Hindlimb muscle (tissue), 1 donor: ENCODE measurements at places on chromosomes 2 and 18. TPM values are rescaled to one million over a fixed set of nuclear protein-coding genes. Genes with fewer than 3 reads are reported as not detected.

The NTSR2 gene
- not detected for polyA plus RNA-seq

GRCh38 chr18:63192126-63192884, 127.3 kb downstream of the BCL2 start:
- DNase-seq = no peak

The MRO gene
- polyA plus RNA-seq = 0.39 TPM

GRCh38 chr18:24346254-24346653, 51.4 kb downstream of the OSBPL1A start:
- no peak for DNase-seq

The POTEI gene
- polyA plus RNA-seq = 0.04 TPM

- DNase-seq = no peak
Measured at GRCh38 chr2:207883002-207883780, 113.5 kb upstream of the FZD5 start.

GRCh38 chr2:81714817-81715216, 1410.3 kb upstream of the LRRTM1 start:
- DNase-seq = no peak

The REG3A gene
- not detected for polyA plus RNA-seq

- no peak for DNase-seq
Measured at GRCh38 chr2:213224366-213224765, 59.9 kb upstream of the SPAG16 start.

DNA sequence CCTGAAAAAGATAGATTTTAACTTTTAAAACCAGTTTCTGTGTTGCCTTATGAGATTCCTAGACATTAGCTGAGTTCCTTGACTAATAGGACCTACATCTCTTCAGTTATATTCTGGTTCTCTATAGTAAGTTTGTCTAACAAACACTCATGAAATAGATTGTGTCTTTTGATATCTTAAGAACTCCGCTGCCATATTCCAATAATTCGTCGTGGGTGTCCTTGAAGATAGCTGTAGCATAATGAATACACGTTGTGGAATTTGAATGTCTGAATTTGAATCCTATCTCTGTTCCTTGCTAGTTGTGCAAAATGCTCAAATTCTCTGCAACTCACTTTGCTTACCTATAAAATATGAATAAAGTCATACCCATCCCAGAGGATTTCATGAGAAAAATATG, 176.8 kb upstream of the COL3A1 start:
- no peak for DNase-seq

GRCh38 chr2:77108915-77109314, 413.3 kb downstream of the LRRTM4 start:
- no peak for DNase-seq

- no peak for DNase-seq
Measured at GRCh38 chr2:124187948-124188347, 162.9 kb downstream of the CNTNAP5 start.

DNA sequence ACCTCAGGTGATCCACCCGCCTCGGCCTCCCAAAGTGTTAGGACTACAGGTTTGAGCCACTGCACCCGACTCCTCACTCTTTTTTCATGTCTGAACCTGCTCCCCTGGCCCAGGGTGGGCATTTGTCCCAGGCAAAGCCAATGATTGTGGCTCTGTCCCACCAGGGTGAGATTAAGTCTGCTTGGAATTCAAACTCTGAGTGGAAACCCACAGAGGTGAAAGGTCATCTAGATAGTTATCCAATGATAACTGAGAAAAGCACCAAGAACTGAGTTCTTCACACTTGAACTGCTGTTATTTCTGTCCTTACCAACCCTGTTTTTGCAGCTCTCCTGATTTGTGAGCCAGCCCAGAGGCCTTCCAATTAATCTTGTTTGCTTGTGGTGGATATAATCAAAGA, 62.4 kb upstream of the ACVR1 start:
- DNase-seq = no peak

The C2orf78 gene
- not detected for polyA plus RNA-seq

The NR4A2 gene
- 1.9 TPM for polyA plus RNA-seq

- DNase-seq = no peak
Measured at GRCh38 chr2:175926272-175926671, 75.8 kb downstream of the LNPK start.

DNA sequence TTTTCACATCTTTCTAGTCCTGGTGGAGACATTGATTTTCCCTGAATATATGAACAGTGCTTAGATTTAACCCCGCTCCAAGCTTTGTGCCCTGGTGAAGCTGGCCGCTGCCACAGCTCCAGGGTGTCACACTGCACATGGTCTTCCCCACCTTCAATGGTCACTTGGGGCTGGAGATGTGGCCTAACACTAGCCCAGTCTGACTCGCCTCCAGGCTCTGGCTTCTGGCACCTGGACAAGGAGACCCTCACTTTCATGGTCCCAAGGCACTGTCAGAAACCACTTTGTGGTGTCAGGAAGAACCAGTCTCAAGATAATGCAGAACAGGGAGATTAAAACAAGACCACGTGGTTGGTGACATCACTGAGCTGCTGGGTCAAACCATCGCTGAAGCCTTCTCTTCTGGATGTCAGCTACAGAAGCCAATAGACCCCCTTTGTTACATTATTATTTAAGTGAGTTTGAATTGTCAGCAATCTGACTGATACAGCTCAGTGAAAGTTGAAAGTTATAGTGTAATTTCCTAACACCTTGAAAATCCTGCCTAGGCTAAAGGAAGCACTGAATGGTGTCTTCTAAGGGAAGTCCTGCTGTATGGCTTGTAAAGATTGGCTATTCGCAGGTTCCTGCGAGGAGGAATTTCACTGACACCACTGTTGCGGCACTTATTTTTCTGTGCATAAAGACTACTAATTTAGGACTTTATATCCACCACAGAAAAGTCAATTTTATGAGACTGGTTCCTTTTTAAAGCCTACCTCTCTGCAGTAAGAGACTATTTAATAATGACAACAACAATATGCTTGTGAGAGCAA, 55.0 kb upstream of the CTDP1 start:
- DNase-seq = no peak

DNA sequence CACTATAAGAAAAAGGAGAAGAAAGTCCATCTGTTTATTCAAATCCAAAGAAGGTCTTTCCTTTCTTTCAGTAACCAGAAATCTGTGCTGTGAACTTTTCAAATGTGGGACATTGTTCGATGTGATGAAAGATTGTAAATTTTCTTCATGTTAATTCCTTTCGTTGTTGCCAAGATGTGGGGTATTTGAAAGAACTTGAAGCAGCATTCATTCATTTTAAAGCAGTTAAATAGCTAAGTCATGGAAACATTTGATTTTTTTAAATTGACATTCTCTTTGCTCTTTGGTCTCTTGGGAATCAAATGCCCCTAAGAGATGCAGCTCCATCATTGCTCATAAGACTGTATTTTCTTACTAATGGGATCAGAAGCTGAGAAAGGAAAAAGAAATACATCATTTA, 93.7 kb upstream of the EHBP1 start:
- no peak for DNase-seq

DNA sequence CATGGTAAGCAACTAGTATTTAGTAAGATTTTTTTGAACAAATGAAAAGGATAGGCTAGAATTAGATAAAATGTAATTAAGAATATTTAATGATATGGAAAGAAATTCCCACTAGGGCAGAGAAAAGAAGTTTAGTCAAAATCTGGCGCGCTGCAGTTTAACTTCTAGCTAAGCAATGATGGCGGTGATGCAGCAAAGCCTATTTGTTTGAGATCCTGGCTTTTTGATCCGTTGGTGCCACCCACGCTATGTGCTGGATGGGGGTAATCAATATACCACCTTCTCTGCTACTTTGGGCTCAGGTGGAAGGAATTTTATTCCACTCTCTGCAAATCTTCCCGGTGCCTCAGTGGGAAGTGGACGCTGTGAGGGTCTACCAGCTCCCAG, 421 bp upstream of the FAM171B start:
- no peak for DNase-seq

DNA sequence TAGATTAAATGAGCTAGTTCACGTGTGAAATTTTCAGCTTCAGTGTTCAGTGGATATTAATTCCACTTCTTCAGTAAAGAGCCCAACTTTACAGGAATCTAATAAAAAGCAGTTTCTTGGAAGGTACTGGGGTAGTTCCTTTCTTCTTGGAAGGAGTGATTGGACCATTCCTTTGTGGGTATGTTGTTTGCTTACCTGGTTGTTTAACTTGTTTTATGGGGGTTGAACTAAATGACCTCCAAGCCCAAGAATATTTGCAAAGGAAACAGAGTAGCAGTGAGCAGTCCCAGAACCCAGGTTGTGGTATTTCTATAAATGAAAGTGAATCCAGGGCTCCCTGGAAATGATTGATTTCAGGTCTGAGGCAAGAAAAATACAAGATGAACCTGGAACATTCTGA, 31.4 kb downstream of the KCNJ13 start:
- DNase-seq = no peak

DNA sequence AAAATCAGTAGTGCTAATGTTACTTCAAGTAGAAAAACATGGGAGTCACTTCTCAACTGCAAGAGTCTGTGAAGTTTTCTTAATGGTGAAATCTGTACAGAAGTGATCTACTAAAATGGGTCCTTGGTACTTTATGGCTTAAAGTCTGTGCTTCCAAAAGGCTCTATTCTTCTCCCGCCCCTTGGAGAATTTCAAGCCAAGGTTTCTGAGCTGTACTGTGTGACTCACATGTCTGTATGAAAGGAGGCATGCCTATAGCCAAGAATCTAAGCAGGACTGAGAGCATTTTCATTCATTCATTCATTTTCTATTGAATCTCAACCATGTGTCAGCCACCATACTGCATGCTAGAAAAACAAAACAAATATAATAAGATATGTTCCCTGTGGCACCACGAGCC, 19.8 kb upstream of the DDX18 start:
- DNase-seq = no peak

DNA sequence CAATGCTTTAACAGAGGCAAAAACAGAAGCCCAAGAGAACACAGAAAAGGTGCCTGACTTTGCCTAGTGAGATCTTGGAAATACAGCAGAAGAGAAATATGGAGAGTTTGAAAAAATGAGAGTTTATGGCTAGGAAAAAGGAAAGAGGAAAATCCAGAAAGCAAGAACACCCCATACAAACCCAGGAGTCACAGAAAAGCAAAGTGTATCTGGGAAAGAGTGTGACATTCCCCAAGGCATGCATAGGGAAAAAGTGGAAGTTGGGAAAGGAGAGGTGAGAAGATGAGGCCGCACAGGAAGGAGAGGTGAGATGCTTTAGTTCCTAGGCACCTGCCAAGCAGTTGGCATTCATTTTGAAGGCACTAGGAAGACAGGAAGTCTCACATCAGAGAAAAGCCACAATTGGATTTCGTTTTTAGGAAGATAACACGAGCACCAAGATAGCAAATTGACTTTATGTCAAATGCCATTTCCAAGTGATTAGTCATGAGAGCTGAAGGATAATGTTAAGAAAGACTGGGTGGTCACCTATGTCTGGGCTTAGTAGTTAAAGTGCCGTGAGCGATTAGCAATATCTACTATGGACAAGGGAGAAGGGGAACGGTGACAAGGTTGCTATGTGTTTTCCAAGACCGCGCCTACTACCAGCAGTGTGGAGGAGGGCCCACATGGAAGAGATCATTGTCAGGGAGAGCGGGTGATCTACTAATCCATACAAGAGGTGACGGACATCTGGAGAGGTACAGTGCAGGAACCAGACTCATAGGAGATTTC, 224.1 kb upstream of the PARD3B start:
- DNase-seq = no peak

DNA sequence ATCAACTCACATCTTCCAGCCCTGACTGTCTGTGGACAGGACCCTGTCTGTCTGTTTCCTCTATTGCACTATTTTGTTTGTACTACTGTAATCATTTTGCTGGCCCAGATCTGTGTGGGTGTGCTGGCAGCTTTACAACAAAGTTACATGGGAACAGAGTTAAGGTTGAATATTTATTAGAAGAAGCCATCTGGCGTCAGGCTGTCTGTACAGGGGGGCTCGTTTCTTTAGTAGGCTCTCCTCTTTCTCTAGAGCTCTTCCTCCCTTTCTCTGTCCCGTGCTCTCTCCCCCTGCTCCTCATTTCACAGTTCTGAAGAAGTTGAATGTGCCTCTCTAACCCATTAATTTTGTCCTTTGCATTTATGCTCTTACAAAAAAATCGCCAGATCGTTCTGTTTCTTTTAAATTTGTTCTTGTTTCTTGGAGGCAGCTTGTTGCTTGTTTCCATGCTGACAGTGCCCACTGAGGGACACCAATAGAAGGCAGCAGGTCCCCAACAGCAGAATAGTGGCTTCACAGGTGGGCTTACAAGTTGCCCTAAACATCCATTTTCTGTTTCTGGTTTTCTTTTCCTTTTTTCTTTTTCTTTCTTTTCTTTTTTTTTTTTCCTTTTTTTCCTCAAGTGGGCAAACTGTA, 315.2 kb upstream of the ZEB2 start:
- peak; percentile 45 for DNase-seq

DNA sequence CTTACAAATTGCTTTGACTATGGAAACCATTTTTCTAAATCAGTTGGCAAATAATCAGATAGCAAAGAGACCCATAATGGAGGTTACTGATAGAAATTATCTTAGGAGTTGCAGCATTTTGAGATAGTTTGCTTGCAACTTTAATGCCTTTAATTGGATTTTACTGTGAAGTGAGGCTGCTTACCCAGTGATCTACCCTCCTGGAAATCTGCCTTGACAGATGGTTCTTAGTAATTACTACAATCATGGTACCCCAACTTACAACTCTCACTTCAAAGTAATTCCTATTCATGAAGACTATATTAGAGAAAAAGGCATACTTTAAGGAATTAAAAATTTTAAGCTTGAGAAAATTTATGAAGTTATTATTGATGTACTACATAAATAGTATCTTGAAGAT, 1288.6 kb upstream of the CDH2 start:
- no peak for DNase-seq

DNA sequence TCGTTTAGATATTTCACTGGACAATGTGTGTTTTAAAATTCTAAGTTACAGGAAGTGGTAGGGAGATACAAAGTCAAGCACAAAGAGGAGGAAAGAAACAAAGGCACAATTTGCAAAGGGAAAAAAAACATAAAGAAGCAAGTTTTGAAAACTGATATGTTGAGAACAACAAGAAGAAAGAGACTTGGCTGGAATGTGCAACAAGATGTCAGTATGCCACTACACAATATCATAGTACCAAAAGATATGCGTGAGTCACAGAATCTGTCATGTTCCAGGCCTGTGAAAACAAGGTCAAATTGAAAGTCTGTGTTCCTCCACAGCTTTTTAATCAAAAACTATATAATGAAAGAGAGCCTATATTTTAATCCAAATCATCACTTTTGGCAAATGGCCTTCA, 12.0 kb downstream of the EXOC6B start:
- DNase-seq = no peak

The GPR45 gene
- polyA plus RNA-seq = not detected

The IAH1 gene
- 41.8 TPM for polyA plus RNA-seq

DNA sequence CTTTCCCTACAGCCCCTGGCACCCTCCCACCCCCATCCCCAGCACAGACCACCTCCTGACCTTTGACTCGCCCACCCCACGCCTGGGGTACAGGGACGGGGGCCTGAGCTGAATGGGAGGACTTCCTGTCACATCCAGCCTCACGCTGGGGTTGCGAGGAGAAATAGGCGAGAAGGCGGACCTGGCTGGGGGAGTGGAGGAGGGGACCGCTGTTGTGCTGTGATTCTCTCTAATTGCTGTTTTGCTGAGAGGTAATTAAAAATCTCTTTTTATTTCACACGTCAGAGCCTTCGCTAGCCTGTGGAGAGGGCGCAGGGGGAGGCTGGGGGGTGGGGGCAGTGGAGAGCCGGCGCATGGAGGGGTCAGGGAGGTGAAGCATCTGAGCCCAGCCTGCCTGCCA, 9.7 kb upstream of the ECEL1 start:
- no peak for DNase-seq
